H9 (cell line): ENCODE measurements at places on chromosomes 16 and 17. TPM values are rescaled to one million over a fixed set of nuclear protein-coding genes. Genes with fewer than 3 reads are reported as not detected.

DNA sequence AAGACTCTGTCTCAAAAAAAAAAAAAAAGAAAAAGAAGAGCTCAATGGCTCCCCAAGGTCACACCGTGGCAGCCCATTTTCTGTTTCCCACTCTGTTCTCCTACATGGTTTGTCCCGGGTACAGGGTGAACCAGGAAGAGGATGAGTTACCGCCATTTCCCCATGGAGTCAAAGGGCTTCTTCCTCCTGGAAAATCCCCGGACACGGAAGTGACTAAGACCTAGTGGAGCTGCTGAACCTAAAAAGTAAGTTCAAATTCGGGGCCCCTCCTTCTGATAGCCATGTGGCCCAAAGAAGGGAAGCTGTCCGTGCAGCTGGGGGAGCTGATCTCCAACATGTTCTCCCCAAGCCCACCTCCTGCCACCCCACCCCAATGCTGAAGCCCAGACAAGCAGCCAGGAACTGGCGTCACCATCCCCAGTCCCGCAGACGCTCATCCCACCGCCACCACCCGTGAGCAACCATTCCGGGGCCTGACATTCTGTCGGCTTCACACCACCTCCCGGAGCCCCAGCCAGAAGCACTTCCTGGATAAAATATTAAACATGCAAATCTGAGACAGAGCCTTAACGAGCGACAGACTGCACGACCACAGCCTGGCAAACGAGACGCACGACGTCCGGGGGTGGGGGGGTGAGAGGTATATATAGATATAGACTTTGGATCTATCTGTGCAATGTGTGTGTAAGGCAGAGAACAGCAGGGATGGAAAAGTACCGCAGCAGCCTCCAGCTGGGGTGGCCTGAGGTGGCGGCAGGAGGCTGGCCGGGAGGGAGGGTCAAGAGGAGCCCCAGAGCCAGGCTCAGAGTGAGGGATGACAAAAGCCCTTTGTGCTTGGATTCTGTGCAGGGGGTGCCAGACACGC, 17.6 kb downstream of the EPOP start:
- no peaks in the 10 kb centered on the region for H3K36me3 ChIP-seq
- DNase-seq = peak; percentile 47
- H3K27ac ChIP-seq = no peak overlapping the region
- no peaks in the 10 kb centered on the region for H3K27me3 ChIP-seq
- no peaks in the 10 kb centered on the region; the same call in 1 of the 2 replicates for H3K4me1 ChIP-seq

GRCh38 chr17:27600471-27600870, 30.5 kb upstream of the LGALS9 start:
- no peak overlapping the region for H3K4me3 ChIP-seq
- no peaks in the 10 kb centered on the region for H3K4me1 ChIP-seq
- DNase-seq = no peak
- H3K27me3 ChIP-seq = no peaks in the 10 kb centered on the region
- H3K27ac ChIP-seq = no peak overlapping the region

- H3K27ac ChIP-seq = no peak within 1 kb of the TSS
- no peaks in the 10 kb centered on the region for H3K4me1 ChIP-seq
- H3K27me3 ChIP-seq = peaks cover 6% of the 10 kb centered on the region; the same call in 1 of the 2 replicates
- peak within 1 kb of the TSS; percentile 69 for H3K4me3 ChIP-seq
- peak; percentile 99 for DNase-seq
Observed at GRCh38 chr16:90077240-90077756, at the start of gene PRDM7. Gene PRDM7, minus strand, starts transcription at chr16:90077331. Its CDS starts 1,421 bp downstream, at chr16:90075910.

DNA sequence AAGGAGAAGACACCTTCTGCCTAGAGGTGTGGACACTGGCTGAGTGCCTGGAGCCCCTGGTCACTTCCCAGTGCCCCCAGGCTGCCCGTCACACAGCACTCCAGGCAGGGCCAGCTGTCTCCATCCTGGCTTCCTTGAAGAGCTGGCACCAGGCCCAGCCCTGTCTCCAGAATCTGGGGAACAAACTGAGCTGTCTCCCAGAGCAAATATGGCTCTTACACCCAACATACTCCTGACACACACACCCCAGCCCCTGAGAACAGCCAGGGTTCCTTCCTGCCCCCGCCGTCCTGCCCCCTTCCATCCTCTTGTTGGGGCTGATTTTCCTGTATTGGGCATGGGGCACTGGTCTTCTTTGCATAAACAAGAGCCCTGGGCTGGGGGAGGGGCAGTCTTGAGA, 9.1 kb downstream of the NHERF1 start:
- H3K4me1 ChIP-seq = peaks cover 11% of the 10 kb centered on the region; the same call in 1 of the 2 replicates
- DNase-seq = no peak
- no peaks in the 10 kb centered on the region for H3K27me3 ChIP-seq
- no peak overlapping the region for H3K27ac ChIP-seq
- H3K4me3 ChIP-seq = no peak overlapping the region
- H3K36me3 ChIP-seq = peaks cover 2% of the 10 kb centered on the region

GRCh38 chr16:55045329-55045728, 114.7 kb downstream of the IRX5 start:
- no peaks in the 10 kb centered on the region for H3K27me3 ChIP-seq
- H3K4me1 ChIP-seq = no peaks in the 10 kb centered on the region
- no peak overlapping the region for H3K4me3 ChIP-seq
- H3K27ac ChIP-seq = no peak overlapping the region
- DNase-seq = no peak

- H3K4me1 ChIP-seq = no peaks in the 10 kb centered on the region; the same call in 1 of the 2 replicates
- no peak overlapping the region for H3K27ac ChIP-seq
- H3K4me3 ChIP-seq = no peak overlapping the region
- peaks cover 4% of the 10 kb centered on the region; the same call in 1 of the 3 replicates for H3K36me3 ChIP-seq
- no peak for DNase-seq
Observed at GRCh38 chr16:4056161-4057105, 59.8 kb downstream of the ADCY9 start.

GRCh38 chr16:53707671-53708070, 3.7 kb downstream of the FTO start:
- H3K27me3 ChIP-seq = no peaks in the 10 kb centered on the region
- DNase-seq = no peak
- no peak overlapping the region for H3K27ac ChIP-seq
- no peaks in the 10 kb centered on the region for H3K4me1 ChIP-seq

- H3K36me3 ChIP-seq = no peaks in the 10 kb centered on the region; the same call in 2 of the 3 replicates
- no peak overlapping the region for H3K4me3 ChIP-seq
- H3K4me1 ChIP-seq = no peaks in the 10 kb centered on the region
- no peak for DNase-seq
- H3K27me3 ChIP-seq = no peaks in the 10 kb centered on the region
Observed at GRCh38 chr17:8952191-8952590, 13.3 kb downstream of the PIK3R5 start.

GRCh38 chr17:49820773-49821172, 27.1 kb downstream of the TAC4 start:
- peaks cover 60% of the 10 kb centered on the region; the same call in 2 of the 3 replicates for H3K36me3 ChIP-seq
- H3K27me3 ChIP-seq = no peaks in the 10 kb centered on the region
- no peak for DNase-seq
- no peak overlapping the region for H3K4me3 ChIP-seq
- peaks cover 10% of the 10 kb centered on the region; the same call in 1 of the 2 replicates for H3K4me1 ChIP-seq

DNA sequence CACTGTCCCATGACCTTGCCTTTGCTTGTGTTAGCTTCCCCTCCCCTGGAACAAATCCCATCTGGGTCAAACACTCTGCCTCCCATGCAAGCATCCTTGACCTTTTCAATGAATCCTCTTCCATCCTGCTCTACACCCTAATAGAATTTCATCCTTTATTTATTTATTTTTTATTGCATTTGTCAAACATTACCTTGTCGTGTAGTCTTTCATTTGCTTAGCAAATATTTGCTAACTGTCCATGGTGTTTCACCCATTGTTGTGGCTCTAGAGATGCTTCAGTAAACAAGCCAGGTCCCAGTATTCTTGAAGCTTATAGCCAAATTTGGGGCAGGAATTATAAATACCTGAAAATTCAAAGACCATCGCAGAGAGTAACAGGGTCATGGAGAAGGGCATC, 51.0 kb upstream of the MRTFB start:
- no peaks in the 10 kb centered on the region for H3K36me3 ChIP-seq
- DNase-seq = no peak
- H3K27ac ChIP-seq = no peak overlapping the region
- H3K4me1 ChIP-seq = no peaks in the 10 kb centered on the region

DNA sequence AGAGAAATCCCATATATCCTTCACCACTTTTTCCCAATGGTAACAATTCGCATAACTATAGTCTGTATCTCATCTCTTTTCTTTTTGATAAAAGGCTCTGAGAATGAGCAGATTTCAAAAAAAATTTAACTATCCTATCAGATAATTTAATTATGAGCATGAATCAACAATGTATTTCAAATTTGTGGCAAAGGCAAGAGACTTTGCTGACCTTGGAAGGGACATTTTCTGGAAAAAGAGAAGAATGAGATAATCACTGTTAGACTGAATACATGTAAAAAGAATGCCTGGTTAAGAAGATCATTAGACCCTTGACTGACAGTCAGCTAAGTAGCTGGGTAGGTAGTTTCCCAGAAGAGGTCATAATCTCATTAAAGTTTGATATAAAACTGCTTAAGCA, 428.4 kb upstream of the XYLT1 start:
- no peak for DNase-seq
- no peaks in the 10 kb centered on the region for H3K36me3 ChIP-seq
- H3K27ac ChIP-seq = no peak overlapping the region
- no peak overlapping the region for H3K4me3 ChIP-seq
- H3K4me1 ChIP-seq = no peaks in the 10 kb centered on the region

GRCh38 chr17:67248291-67248690, 3.3 kb upstream of the HELZ start:
- no peaks in the 10 kb centered on the region for H3K27me3 ChIP-seq
- H3K36me3 ChIP-seq = peaks cover 8% of the 10 kb centered on the region; the same call in 1 of the 2 replicates
- H3K27ac ChIP-seq = no peak overlapping the region
- H3K4me1 ChIP-seq = no peaks in the 10 kb centered on the region; the same call in 1 of the 2 replicates
- no peak for DNase-seq

GRCh38 chr16:66894948-66895688, 14.8 kb downstream of the PDP2 start:
- no peak overlapping the region for H3K27ac ChIP-seq
- H3K36me3 ChIP-seq = peaks cover 7% of the 10 kb centered on the region
- H3K4me3 ChIP-seq = no peak overlapping the region
- peak; percentile 69 for DNase-seq

DNA sequence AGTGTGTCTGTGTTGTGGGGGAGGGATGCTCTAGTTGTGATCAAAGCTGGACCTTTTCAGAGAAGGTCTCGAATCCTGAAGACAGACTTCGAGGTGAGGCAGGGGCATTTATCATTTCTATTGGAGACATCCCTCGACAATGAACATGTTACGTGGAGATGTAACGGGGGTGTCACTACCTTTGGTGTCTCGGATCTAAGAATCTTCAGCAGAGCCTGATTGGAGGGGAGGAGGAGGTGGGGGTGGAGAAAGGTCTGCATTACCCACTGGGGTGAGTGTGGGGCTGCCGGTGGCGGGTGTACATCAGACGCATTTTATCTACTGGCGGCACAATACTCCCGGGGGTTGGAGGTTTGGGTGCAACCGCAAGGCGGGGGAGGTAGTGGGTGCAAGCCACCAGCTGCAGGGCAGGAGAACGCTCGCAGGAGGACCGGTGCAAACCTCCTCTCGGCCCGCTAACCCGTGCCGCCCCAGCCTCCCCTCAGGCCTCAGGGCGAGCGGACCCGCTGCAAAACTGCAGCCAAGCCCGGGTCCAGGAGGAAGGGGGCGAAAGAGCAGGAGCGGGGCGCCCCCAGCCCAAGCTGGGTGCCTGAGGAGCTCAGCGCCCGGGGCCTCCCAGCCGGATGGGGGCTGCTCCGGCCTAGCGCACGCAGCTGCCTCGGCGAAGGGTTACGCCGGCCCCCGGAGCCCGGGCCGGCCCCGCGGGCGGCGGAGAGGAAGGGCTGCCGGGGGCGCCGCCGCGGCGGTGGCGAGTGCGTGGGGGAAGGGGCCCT, 735 bp downstream of the ZNF652 start:
- H3K27me3 ChIP-seq = no peaks in the 10 kb centered on the region
- DNase-seq = peak; percentile 53
- H3K4me1 ChIP-seq = no peaks in the 10 kb centered on the region
- H3K36me3 ChIP-seq = 0 out of 2 replicates have a peak, but pooled peaks cover 2% of the 10 kb centered on the region
- H3K4me3 ChIP-seq = peak overlapping the region; percentile 91

DNA sequence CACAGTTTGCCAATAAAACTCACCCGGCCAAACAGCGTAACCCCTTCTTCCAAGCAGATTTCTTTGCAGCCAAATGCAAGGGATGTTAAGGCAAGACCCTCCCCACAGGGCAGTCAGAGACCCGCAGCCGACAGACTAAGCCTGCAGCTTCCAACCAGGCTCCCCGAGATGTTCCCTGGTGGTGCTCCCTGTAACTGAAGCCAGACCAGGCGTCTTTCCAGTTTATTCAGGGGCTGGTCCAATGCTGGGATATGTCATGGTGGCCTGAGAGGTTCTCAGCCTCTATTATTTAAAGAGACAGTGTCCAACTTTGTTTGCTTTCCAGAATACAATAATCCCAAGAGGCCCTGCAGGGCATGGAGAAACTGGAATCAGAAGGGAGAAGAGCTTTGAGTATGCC, at the start of gene PMP22:
PMP22 (minus strand) TSS at position 196 of the 400 bp plus-strand sequence. CDS start 4,599 bp downstream, outside the sequence.
- peak; percentile 27 for DNase-seq
- H3K4me3 ChIP-seq = no peak within 1 kb of the TSS
- H3K27me3 ChIP-seq = peaks cover 31% of the 10 kb centered on the region
- H3K27ac ChIP-seq = no peak within 1 kb of the TSS
- no peaks in the 10 kb centered on the region for H3K36me3 ChIP-seq
- no peaks in the 10 kb centered on the region for H3K4me1 ChIP-seq

- no peaks in the 10 kb centered on the region; the same call in 1 of the 2 replicates for H3K4me1 ChIP-seq
- no peak for DNase-seq
- H3K36me3 ChIP-seq = peaks cover 27% of the 10 kb centered on the region
- H3K27me3 ChIP-seq = no peaks in the 10 kb centered on the region
- H3K4me3 ChIP-seq = no peak overlapping the region
Observed at GRCh38 chr16:50340578-50340977, 28.2 kb downstream of the BRD7 start.

GRCh38 chr16:46721885-46722284, 26.3 kb downstream of the MYLK3 start:
- DNase-seq = no peak
- no peak overlapping the region for H3K27ac ChIP-seq
- H3K27me3 ChIP-seq = no peaks in the 10 kb centered on the region
- no peaks in the 10 kb centered on the region for H3K4me1 ChIP-seq
- no peak overlapping the region for H3K4me3 ChIP-seq

DBNDD1 gene
- 86.8 and 87.3 TPM in 2 replicates for total RNA-seq

KCNH4 gene
- 0.13 TPM in 1 of 2 replicates, not detected in the other for total RNA-seq

ABCC12 gene
- 0.09 TPM in 1 of 2 replicates, not detected in the other for total RNA-seq

PPM1D gene
- 19.0 and 19.9 TPM in 2 replicates for total RNA-seq

CBFA2T3 gene
- 2.8 and 2.9 TPM in 2 replicates for total RNA-seq

TNFAIP1 gene
- 18.4 and 21.8 TPM in 2 replicates for total RNA-seq

MNT gene
- 37.4 and 38.9 TPM in 2 replicates for total RNA-seq

KCNJ18 gene
- total RNA-seq = not detected in 2 replicates

NUPR1 gene
- 0.15 and 0.35 TPM in 2 replicates for total RNA-seq

EFNB3 gene
- total RNA-seq = 11.3 and 11.4 TPM in 2 replicates

RGS11 gene
- 2.9 and 3.4 TPM in 2 replicates for total RNA-seq

GPRC5C gene
- total RNA-seq = 15.2 and 15.5 TPM in 2 replicates

SLC4A1 gene
- 0.13 TPM in 1 of 2 replicates, not detected in the other for total RNA-seq

MRPL10 gene
- 67.2 and 68.4 TPM in 2 replicates for total RNA-seq

ADAD2 gene
- 0.99 and 1.0 TPM in 2 replicates for total RNA-seq

SPN gene
- 0.77 and 1.1 TPM in 2 replicates for total RNA-seq

CFAP97D1 gene
- not detected in 2 replicates for total RNA-seq

KRT13 gene
- not detected in 2 replicates for total RNA-seq

HOXB13 gene
- total RNA-seq = not detected in 2 replicates

TBC1D3K gene
- not detected in 2 replicates for total RNA-seq

TNFRSF17 gene
- total RNA-seq = not detected in 2 replicates
